ENCODE measurements at places on chromosomes 1 and 21.

GRCh38 chr1:171943973-171944561 lies 102.8 kb downstream of the DNM3 start:
- DNase-seq, result no peak

DNA sequence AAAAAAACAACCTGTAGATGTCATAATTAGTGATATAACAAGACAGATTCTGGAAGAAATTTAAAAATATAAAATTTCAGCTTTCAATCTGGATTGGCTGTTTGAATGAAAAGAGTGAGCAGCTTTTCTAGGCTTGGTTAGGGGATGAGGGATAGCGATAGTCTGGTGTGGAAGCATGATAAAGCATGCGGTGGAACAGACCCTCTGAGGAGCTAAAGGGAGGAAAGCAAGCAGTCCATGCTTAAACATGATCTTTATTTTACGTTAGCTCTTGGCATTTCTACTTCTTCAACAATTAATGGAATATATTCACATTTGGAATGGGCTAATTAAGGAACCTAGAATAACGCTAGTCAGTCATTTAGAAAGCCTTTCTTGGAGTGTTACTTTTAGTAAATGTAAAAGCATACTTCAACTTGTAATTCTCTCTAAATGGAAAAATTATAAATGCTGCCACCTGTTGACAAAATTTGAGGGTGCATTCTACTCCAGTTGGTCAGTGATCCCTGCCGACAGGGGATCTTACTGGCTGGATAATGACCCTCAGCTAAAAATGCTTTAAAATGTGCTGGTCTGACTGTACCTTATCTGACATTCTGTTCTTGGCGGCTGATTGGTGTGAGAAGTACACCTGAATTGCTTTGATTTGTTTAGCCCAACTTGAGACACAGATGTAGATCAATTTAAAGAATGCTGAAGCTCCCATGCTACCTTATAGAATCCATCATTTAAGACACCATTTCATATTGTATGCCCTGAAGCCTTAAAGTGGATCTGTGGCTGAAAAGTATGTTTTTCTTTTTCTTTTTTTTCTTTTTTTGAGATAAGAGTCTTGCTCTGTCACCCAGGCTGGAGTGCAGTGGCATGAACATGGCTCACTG lies 61.2 kb downstream of the AK4 start:
- no peak for DNase-seq

DNA sequence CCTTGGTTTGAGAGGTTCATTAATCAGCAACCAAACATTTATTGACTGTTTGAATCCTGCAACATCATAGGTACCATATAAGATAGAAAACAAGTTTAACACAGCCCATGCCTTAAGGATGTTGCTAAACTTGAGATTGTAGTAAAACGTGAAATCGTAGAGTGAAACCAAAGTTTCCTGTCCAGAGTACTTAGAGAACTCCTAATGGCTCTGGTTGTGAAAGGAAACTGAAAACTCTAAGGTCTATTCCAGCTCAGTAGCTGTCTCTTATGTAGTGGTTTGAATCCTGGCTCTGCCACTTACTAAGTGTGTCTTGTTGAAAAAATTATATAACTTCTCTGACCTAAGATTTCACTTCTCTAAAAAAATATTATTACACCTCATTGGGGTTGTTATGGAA lies 310.9 kb downstream of the NTNG1 start:
- no peak for DNase-seq

DNA sequence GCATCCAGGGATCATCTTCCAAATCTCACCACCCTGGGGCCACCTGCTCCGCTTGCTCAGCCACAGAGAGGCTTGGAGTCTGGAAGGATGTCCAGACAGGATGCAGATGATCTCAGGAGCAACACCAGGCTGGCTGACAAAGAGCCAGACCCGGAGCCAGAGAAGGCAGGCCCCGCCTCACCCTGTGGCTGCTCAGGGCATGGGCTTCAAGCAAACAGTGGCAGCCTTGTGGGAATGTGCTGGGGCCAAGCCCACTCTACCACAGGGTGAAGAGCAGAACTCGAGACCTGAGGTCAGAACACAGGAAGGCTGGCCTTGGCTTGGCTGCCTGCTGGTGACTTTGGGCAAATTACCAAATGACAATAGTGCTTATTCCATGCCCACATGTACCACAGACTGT lies 45.5 kb downstream of the MRPL37 start:
- no peak for DNase-seq

GRCh38 chr21:25635310-25635709 lies 3.7 kb upstream of the JAM2 start:
- DNase-seq, result no peak

GRCh38 chr1:18175530-18176377 lies 68.2 kb downstream of the IGSF21 start:
- no peak for DNase-seq

- no peak for DNase-seq
Measured at GRCh38 chr1:31062867-31063380, 2.6 kb downstream of the PUM1 start.

DNA sequence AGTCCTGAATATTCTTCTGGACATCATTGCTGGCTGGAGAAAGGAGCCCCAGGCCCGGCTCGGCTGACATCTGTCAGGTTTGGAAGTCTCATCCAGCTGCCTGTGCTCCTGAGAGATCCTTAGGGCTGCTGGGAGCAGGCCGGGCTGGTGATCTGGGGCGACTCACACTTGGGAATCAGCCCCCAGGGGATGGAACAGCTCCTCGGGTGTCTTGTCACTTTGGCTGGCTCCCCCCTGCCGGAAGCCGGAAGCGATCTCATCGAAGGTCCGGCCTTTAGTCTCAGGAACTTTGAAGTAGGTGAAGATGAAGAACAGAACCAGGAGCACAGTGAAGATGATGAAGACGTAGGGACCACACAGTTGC lies 31.8 kb downstream of the SLC2A1 start:
- no peak for DNase-seq

DNA sequence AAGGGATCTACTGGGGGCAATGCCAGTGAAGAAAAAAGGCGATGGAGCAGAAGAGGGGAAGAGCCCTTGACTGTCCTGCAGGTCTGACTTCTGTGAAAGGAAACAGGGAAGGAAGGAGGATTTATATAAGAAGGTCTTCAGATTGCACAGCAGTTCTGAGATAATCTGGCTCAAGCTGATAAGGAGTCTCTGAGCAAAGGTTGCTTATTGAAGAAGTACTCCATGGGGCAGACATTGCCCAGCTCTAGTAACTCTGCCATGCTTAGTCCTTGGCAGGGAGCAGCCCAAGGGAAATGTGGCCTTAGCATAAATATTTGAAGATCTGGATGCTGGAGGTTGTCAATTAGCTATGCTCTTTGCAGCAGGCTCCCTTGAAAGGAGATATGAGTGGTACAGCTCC lies 15.9 kb upstream of the TTF2 start:
- no peak for DNase-seq

DNA sequence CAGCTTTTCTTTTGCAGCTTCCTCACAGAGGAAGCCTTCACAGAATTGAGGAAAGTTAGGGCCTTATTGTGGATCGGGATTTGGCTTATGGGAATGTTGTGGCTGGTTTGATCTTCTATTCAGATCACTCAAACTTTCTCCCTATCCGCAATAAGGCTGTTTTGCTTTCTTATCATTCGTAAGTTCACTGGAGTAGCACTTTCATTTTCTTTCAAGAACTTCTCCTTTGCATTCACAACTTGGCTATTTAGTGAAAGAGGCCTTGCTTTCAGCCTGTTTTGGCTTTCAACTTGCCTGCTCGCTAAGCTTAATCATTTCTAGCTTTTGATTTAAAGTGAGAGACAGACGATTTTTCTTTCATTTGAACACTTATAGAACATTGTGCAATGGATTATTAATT lies 181.9 kb upstream of the B3GALT2 start:
- DNase-seq, result no peak
